ENCODE measurements at places on chromosomes 5 and 9. TPM values are rescaled to one million over a fixed set of nuclear protein-coding genes. Genes with fewer than 3 reads are reported as not detected.

The STC2 gene
- total RNA-seq = 224 TPM

The CDH9 gene
- not detected for total RNA-seq

The SLC6A19 gene
- total RNA-seq = 0.29 TPM

The MARCHF11 gene
- 0.86 TPM for total RNA-seq

The PCDHGB3 gene
- total RNA-seq = 0.54 TPM

The KCNV2 gene
- not detected for total RNA-seq

The PLPPR1 gene
- total RNA-seq = not detected

The RAB24 gene
- 31.7 TPM for total RNA-seq

The MED10 gene
- 50.6 TPM for total RNA-seq

The AGXT2 gene
- total RNA-seq = 0.21 TPM

The MXD3 gene
- total RNA-seq = 20.6 TPM

The CYLC2 gene
- total RNA-seq = not detected

DNA sequence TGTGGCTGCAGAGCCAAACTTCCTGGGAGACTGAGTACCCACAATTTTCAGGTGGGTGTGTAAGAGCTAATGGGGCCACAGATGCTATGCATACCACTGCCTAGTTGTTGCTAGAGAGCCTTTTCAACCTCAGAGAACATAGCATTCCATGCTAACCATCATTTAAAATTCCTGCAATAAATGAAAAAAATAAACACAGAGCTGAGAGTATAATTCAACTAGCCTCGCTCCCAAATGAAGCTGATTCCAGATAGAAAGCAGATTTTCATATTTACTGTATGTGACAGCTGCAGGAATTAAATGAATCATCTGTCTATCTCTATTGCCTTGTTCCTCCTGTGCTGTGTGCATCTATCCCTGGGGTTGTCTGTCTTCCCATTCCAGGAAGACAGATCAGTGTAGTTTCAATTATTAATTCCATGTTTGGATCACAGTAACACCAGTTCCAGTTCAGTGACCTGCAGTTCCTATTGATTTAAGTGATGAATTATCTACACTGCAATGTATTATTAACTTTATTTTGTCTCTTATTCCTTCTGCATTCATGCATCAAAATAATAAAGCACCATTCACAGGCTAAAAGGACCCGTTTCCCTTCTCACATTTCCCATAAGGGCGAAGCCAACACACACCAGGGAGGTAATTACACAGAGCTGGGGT, 324.5 kb downstream of the SLIT3 start:
- no peak for DNase-seq

GRCh38 chr9:99405359-99405758, 183.3 kb downstream of the SEC61B start:
- no peak for DNase-seq

GRCh38 chr9:135622415-135623020, 16.8 kb downstream of the GLT6D1 start:
- no peak for DNase-seq

DNA sequence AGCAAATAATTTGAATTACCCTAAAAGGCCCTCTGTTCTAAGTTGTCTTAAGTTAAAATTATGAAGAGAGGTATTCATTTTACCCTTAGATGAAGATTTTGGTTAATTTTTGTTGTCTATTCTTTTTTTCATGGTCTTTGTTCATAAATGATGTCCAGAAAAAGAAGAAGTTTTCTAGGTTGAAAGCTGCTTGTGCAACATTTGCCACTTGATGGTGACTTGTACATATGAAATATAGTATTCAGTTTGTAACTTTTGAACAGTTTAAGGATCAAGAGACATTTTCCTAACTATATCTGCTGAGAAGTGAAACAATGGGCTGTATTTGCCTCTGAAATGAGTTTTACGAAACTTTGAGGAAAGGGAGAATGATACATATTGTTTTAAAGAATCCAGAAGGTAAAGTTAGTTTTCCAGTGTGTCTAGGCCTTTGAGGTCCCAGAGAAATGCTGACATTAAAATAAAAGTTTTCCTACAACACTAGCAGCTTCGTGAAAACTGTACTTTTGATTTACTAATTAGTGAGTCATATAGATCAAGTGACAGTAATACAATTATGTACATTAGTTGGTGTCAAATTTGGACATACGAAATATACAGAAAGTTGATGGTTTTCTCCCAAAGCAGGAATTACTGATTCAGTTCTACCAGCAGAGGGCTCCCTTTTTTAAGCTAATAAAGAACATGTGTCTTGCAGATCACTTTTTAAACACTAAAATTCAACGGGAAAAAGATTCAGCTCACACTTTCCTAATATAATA, 70.5 kb downstream of the PIK3R1 start:
- peak; percentile 56 for DNase-seq

DNA sequence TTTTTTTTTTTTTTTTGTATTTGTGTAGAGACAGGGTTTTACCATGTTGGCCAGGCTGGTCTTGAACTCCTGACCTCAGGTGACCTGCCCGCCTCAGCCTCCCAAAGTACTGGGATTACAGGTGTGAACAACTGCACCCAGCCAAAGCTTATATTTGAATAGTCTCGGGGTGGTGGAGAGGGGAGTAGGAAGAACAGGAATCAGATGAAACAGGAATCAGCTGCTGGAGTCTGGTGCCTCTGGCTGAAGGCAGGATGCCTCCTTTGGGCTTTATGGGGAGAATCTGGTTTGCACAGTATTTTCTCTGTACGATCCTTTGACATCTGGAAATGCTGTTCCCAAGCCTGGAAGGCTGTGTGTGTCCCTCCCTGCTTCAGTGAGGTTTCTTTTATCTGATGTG, 10.9 kb downstream of the C5orf52 start:
- no peak for DNase-seq

DNA sequence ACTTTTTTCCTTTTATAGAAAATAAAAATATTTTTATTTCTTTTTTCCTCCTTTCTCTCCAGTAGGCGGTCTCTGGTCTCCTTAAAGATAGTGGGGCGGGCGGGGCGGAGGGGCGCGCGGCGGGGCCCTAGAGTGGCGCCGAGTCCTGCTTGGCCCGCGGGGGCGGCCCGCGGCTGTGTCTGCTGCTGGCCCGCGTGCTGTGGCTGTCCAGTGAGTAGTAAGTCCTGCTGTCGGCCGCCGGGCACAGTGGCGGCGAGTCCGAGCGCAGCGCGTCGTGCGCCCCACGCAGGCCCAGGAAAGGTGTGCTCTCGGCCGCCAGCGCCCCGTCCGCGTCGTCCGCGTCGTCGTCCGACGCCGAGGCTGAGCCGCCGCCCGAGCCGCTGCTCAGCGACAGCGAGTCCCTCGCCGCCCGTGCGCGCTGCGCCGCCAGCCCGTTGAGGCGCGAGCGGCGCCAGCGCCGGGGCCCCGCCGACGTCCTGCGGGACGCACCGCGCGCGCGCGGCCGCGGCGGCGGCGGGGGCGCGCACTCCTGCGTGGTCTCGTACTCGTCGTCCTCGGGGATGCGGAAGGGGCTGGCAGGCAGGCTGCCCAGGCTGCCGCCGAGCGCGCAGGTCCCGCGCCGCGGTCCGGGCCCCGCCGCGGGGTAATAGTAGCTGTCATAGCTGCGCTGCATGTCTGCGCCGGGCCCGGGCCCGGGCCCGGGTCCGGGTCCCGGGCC, 52.3 kb downstream of the PSD2 start:
- DNase-seq = peak; percentile 64

GRCh38 chr5:16574789-16575721, 41.7 kb downstream of the RETREG1 start:
- no peak for DNase-seq

DNA sequence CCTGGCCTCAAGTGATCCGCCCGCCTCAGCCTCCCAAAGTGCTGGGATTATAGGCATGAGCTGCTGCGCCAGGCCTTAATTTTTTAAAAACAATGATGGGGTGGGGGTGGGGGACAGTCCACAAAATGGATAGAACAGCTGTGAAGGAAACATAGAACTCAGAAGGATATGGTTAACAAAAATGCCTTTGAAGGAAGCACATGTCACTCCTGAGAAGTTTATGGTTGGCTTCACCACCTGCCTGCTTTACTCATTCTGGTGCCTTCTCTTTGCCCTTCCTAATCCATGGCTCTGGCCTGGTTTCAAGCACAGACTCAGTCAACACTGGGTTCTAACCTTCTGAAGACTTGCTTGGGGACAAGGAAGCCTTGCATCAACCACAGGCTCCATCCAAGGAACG, 10.3 kb downstream of the BAG1 start:
- no peak for DNase-seq

DNA sequence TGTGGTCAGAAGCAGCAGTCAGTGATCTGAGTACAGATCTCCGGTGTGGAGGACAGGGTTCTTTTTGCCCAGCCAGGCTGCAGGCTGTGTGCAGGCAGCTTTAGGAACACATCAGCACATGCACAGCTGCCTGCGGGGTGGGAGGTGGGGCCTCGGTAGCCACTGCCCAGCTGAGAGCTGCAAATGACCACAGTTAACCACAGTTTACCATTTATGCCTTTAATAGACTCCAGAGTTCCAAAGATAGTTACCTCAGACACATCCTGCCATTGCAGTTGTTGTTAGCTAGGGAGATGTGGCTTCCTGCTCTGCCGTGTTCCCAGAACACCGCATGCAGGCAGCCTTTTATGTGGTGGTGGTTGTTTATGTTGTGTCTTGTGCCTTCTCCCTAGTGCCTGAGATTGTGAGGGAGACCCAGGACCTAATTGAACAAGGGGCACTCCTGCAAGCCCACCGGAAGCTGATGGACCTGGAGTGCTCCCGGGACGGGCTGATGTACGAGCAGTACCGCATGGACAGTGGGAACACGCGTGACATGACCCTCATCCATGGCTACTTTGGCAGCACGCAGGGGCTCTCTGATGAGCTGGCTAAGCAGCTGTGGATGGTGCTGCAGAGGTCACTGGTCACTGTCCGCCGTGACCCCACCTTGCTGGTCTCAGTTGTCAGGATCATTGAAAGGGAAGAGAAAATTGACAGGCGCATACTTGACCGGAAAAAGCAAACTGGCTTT, 10.2 kb downstream of the EXOC3 start:
- peak; percentile 10 for DNase-seq

- DNase-seq = no peak
These were observed 25.9 kb upstream of the F2RL2 start for GRCh38 chr5:76649140-76649539.

GRCh38 chr5:147017191-147017590, 138.6 kb upstream of the PPP2R2B start:
- DNase-seq = no peak

- DNase-seq = no peak
These were observed 283.0 kb upstream of the ITGA1 start for GRCh38 chr5:52504584-52505240.

DNA sequence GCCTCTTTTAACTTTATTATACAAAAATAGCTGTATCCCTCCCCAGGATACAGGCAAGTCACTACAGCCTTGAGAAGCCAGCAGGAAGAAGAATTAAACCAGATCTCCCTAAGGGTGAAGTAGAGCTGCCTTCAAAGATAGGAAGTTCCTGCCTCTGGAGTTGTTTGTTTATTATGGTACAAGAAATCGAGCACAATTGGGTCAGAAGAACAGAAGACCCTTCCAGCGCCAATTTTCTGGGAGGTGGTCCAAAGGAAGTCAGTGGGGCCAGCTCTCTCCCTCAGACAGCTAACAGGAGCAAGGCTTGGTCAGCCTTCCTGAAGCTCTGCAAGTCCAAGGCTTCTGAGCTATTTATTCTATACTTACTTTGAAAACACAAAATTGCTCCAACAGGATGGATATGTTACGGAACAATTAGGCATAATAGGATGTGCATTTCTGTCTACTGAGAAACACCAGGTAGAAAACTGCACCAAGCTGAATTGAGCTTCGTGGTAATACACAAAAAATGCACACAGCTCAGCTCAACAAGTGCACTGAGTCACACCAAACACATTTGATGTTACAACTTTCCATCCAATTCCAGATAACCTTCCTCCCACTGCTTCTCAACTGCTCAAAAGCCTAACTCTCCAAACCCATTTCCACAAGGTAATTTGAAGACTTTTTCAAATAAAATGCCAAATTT, 16.0 kb downstream of the SERINC5 start:
- DNase-seq = no peak

GRCh38 chr9:34079181-34079580, 30.5 kb upstream of the UBAP2 start:
- DNase-seq = peak; percentile 37
